ENCODE measurements at places on chromosomes 3 and 15.

GRCh38 chr3:157786618-157787017 lies 283.4 kb upstream of the VEPH1 start:
- DNase-seq, result no peak

- no peak for DNase-seq
Observed at GRCh38 chr3:129310111-129311011, 31.7 kb downstream of the HMCES start.

DNA sequence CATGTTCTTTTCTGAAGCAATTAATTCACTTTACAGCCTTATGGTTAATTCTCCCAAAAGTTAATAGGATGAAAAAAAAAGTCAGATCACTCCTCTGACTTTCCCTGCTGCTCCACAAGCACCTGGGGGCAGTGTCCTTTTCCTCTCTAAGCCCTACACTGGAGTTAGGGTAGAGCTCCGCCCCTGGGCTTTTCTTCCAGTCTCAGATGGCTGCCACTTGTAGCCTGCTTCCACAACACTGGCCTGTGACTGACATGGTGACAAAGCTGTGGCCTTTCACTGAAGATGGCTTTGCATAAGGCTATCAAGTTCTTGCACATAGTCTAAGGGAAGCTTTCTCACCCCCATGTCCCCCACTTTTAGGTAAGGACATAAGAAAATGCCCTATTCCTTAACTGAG lies 1.3 kb upstream of the MON1A start:
- DNase-seq, result no peak

- no peak for DNase-seq
Observed at GRCh38 chr3:43080726-43081568, 24.9 kb downstream of the POMGNT2 start.

DNA sequence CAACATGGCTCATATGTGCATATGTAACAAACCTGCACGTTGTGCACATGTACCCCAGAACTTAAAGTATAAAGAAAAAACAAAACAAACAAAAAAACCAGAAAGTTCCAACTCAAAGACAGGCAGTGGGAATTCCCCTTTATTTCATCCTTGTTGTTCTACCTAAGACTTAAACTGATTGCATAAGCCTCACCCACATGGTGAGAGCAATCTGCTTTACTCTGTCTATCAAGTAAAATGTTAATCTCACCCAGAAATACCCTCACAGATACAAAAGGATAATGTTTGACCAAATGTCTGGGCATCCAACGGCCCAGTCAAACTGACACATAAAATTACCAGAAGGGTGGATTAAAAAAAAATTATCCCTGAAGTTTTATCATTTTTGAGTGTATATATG lies 190.9 kb upstream of the PLSCR5 start:
- no peak for DNase-seq

GRCh38 chr15:36557364-36557763 lies 22.1 kb upstream of the CDIN1 start:
- DNase-seq, result no peak

GRCh38 chr3:116246406-116246980 lies 198.8 kb downstream of the LSAMP start:
- DNase-seq, result no peak

- no peak for DNase-seq
Observed at GRCh38 chr3:186004671-186005070, 66.9 kb upstream of the TRA2B start.

- DNase-seq, result no peak
Observed at GRCh38 chr3:142353571-142353970, 94.3 kb downstream of the XRN1 start.

DNA sequence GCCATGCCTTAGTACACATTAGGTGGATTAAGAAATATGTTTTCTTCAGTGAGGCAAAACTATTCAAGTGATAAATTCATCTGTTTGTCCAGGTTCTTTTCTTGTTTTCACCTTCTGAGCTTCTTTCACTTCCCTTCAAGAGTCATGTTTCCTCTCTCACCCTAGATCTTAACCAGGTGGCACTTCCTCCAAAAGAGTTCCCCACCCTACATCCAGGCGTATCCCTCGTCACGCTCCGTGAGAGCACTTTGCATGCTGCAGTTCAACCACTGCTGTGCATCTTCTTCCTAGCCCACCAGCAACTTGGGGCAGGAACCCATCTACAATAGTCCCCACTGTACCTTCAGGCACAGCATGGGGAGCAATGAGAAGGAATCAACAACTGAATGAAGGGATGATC lies 28.9 kb downstream of the OSBPL10 start:
- no peak for DNase-seq

DNA sequence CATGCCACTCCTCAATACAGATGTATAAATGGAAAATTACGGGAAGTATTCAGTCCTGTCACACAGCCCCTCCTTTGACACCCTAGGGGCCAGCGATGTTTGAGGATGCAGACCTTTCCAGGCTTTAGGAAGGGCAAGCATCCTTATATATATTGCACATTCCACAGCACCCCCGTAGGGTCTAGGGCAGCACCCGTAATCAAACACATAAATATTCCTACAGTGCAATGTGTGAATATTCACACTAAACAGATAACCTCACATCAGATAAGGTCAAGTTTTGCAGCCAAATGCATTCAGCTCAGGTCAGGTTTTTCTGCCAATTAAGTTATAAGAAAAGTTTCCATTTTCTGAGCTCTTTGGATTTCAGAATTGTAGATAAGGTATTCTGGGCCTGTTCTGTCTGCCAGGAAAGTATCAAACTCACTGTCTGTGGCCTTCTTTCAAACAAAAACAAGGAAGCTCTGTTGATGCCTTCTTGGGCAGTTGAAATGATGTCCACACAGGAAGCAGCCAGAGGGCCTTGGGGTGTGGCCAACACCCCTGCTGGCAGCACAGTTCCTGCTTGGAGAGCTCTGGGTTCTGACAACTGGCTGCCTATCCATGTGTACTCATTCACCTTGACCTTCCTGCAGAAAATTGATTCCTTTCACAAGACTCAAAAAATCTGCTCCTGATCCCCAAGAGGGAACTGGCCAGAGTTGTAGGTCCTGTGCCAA lies 427.0 kb downstream of the NTRK3 start:
- DNase-seq, result no peak

GRCh38 chr15:64571857-64572291 lies 111.5 kb downstream of the ZNF609 start:
- DNase-seq, result no peak

DNA sequence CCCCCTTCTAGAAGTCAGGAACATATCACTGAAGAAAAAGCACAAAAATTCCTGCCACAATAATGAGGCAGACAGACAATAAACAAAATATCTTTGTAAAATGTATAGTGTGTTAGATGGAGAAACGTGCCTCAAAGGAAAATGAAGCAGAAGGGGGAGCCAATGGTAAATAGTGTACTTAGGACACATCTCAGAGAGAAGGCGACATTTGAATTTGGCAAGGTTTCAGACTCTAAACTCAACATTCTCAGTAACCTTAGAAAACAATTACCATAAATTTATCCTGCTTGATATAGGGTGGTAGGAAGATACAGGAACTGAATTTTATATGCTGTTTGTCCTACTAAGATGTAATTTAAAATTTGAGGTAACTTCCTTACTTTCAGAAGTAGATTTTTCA lies 52.6 kb upstream of the PTX3 start:
- DNase-seq, result no peak

- DNase-seq, result no peak
Observed at GRCh38 chr15:88897142-88897455, 1.8 kb upstream of the HAPLN3 start.

- no peak for DNase-seq
Observed at GRCh38 chr15:77659350-77660321, 26.9 kb upstream of the LINGO1 start.

Measured in stimulated activated CD4-positive, alpha-beta T cell treated with anti-CD3 and anti-CD28 coated beads, Interleukin-1b, Interleukin-23, amount 100 ng/mL, for 1 hour (primary cell).